WTC11 (cell line): ENCODE measurements at places on chromosomes 4 and X.

DNA sequence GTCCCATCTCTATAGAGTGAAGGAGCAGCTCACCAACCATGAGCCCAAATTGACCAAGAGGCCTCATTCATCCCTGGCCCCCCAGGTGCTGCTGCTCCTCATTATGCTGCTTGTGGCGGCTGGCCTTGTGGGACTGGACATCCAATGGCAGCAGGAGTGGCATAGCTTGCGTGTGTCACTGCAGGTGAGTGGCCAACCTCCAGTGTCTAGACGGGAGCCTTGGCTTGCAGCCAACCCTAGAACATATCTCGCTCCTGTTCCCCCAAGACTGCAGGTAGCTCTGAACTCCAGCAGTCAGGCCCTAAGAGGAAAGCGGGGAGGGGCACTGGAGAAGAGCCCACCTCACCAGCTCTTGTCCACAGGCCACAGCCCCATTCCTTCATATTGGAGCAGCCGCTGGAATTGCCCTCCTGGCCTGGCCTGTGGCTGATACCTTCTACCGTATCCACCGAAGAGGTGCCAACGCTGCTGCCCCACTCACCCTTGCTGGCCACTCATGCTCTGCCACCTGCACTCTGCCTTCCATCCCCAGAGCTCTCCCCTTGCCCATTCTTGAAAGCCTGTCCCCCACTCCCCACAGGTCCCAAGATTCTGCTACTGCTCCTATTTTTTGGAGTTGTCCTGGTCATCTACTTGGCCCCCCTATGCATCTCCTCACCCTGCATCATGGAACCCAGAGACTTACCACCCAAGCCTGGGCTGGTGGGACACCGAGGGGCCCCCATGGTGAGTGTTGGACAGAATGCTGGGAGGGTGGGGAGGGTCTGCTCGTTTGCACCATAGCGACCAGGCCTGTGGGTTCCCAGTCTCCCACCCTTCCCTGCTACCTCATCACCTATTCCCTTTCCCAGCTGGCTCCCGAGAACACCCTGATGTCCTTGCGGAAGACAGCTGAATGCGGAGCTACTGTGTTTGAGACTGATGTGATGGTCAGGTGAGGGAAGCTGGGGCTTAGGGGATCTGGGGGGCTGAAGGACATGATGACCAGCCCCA is 3.5 kb downstream of the GDPD2 start:
- no peak for DNase-seq

DNA sequence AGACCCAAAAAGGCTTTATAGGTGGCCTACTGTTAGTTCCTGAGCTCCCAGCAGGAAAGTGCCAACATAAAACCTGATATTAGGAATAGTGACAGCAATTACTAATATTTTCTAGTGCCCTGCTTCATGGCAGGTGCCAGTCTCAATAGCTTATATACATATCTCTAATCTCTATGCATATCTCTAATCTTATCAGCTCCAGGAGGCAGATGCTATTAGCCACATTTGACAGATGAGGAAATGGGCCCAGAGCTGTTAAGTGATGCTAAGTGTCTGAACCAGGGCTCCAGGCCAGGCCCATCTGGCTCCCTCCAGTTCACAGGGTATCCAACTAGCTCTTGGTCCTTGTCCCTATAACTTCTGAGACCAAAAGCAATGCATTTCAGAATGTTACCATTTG is 142.5 kb downstream of the CHIC2 start:
- DNase-seq: no peak

DNA sequence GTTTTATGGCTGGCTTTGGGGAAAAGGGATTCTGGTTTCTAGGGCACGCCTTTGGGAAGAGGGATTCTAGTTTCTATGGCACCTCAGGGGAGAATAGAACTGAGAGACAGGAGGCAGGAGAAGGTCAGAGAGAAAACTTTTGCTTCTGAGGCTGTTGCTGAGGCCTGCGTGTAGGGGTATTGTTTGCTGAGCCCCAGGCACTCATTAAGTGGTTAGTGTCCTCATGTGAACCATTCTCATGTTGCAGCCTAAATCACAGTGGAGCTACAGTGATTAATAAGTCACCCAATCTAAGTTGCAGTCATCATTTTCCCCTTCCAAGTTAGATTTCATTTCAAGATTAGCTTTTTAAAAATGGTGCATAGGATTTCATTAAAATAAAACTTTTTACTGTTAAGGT is 29.0 kb downstream of the VCX3A start:
- DNase-seq: no peak

DNA sequence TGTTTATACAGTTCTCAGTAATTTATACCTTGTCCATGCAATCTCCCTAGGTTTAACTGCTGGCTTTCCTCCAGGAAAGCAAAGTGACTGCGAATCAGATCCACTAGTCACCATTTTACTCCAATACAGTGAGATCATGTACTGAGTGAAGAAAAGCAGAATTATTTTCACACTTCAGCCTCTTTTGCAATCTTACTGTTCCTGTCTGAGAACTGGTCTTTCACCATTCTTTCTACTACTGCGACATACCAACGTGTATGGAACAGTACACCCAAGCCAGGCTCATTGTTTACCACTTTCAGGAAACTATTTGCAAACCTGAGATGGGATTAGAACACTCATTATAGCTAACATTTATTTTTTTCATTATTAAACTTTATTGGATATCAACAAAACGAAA is 8.0 kb upstream of the MSL3 start:
- DNase-seq: no peak
